Body of pancreas (tissue), 4 donors: ENCODE measurements at places on chromosomes 12 and 14.

DNA sequence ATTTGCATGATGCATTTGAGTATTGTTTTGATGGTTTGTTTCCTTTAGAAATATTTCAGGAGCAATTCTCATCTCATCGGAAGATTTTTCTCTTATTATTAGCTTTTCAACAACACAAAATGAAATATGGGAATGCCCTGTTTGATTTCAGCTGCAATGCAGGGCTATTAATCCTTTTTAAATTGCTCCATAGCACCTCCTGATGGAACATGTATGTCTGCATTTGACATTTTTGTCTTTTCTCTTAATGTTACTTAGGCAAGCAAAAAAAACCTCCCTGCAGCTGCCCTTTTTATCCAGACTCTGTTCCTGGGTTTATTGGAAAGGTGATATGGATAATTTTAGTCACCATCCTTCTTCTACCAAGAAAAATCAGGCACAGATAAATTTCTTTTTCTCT, 895.8 kb downstream of the RPS29 start:
- no peaks in the 10 kb centered on the region for H3K4me1 ChIP-seq
- H3K27ac ChIP-seq: no peak overlapping the region
- DNase-seq: no peak
- no peaks in the 10 kb centered on the region for H3K36me3 ChIP-seq
- no peaks in the 10 kb centered on the region for H3K27me3 ChIP-seq

DNA sequence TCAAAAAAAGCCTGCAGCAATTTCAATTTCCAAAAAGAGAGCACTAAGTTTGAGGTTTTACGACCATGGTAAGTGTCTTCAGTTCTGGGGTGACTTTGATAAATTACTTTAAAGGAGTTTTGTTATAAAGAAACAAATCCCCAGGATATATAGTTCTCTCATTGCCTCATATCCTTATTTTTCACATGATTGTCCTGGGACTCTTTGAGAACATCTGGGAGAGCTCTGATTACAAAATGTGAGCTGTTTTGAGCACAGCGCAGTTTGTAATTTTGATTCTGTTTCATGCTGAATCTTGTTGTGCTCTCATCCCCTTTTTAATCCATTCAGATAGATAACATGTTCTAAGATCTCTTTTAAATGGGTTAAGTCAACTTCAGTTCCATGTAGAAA, 67.7 kb upstream of the DCN start:
- DNase-seq: no peak
- H3K4me3 ChIP-seq: no peak overlapping the region

DNA sequence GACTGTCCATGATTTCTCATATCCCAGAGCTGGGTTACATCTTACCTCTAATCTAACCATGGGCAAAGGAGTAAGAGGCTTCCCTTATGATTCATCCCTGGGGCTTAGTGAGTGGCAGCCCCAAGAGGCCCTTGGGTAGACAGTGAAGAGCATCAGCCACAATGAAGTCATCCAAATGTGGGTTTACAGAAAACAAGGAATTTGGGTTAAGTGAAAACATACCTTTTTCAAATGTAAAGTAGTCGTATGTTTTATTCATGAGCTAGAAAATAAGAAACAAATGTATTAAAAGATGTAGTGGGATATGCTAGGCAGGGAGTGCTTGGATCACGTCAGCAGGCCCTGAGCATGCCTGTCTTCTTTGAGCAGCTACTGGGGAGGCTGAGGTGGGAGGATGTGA, 54.0 kb upstream of the ELK3 start:
- no peak overlapping the region for H3K4me3 ChIP-seq
- no peak overlapping the region for H3K27ac ChIP-seq
- no peaks in the 10 kb centered on the region for H3K4me1 ChIP-seq
- H3K36me3 ChIP-seq: no peaks in the 10 kb centered on the region

- no peak overlapping the region for H3K4me3 ChIP-seq
- no peak for DNase-seq
Measured at GRCh38 chr14:20606190-20606901, 15.2 kb upstream of the RNASE12 start.

DNA sequence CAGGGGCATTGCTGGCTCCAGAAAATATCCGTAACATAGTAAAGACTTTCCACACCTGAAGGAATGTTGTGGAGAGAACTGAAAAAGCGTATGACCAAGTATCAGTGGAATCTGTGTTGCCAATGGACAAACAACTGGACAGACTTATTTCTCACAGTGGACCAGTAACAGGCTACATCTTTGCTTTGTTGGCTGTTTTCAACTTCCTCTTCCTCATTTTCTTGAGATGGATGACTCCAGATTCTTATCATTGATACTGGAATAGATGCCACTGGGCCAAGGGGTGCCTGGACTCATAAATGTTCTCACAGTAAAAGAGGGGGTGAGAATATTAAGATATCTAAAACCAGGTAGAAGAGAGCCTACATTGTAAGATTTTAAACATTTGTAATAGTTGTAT, 6.4 kb downstream of the GAS2L3 start:
- H3K36me3 ChIP-seq: no peaks in the 10 kb centered on the region
- H3K4me1 ChIP-seq: peaks cover 3% of the 10 kb centered on the region
- H3K27ac ChIP-seq: no peak overlapping the region
- no peak overlapping the region for H3K4me3 ChIP-seq
- no peaks in the 10 kb centered on the region for H3K27me3 ChIP-seq

GRCh38 chr12:68200854-68201253, 24.8 kb downstream of the IL26 start:
- H3K4me3 ChIP-seq: no peak overlapping the region
- no peaks in the 10 kb centered on the region for H3K4me1 ChIP-seq
- no peaks in the 10 kb centered on the region for H3K36me3 ChIP-seq
- DNase-seq: no peak
- H3K27me3 ChIP-seq: no peaks in the 10 kb centered on the region
